ENCODE measurements at places on chromosomes 16 and 17.

GRCh38 chr17:40485851-40486521, 15.4 kb downstream of the TNS4 start:
- DNase-seq, result no peak

GRCh38 chr17:55648086-55648485, 74.6 kb downstream of the TMEM100 start:
- no peak for DNase-seq

DNA sequence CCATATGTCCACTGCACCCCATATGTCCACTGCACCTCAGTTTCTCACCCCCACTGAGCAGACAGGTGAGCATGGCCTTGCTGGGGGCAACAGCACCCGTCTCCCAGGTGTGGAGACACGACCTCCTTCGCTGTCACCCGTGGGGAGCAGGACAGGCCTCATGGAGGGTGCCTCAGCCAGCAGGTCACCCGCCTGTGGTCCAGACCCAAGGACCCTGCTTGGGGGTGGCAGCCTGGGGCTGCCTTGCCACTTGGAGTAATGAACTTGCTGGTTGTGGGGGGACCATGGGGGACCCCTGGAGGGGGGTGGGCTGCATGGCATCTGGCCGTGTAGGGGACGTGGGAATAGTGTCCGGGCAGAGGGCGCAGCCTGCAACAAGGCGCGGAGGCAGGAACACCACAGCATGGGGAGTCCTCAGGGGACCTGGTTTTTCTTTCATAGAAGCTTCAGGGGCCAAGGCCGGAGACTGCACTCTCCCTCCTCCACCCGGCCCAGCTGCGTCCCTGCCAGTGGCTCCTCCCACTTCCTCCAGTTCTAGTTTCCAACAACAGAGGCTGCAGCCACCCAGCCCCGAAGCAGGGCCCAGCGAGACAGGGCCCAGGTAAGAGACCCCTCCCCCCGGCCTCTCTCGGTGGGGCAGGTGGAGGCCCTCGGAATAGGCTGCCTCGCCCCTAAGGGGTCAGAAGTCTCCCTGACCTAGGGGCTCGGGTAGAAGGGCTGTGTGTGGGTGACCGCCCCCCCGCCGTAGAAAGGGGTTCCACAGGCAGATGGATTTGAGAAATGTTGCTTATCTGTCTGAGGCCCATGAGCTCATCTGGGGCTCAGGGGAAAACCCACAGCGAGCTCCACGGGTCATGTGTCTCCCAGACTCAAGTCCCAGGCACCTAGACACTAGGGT, at the start of gene NHLRC4:
Gene NHLRC4 (plus strand): TSS at position 531 of the 898 bp plus-strand sequence. CDS start 1,043 bp downstream, outside the sequence.
- DNase-seq, result peak; percentile 72

GRCh38 chr16:89290472-89290871, 73.0 kb downstream of the ZNF778 start:
- no peak for DNase-seq

DNA sequence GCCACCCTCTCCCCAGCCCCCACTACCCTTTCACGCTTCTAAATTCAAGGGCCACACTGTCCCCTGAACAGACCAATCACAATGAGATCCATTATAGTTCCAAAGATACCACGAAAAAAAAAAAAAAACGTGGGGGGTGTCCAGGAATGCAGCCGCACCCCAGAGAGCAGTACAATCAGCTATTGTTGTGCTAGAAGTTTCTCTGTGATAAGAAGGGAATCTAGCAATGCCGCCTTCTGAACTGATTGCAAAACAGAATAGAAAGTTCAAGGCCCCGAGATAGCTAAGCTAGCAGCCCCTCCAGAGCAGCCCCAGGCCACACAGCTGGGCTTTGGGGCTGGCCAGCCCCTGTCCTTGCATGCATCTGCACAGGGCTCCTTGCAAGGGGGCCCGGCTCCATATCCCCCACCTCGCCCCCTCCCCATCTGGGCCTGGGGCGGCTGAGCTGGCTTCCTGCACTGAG, 86.9 kb upstream of the CBX4 start:
- DNase-seq, result no peak

- DNase-seq, result no peak
Observed at GRCh38 chr17:59631276-59631675, 11.6 kb downstream of the CLTC start.

DNA sequence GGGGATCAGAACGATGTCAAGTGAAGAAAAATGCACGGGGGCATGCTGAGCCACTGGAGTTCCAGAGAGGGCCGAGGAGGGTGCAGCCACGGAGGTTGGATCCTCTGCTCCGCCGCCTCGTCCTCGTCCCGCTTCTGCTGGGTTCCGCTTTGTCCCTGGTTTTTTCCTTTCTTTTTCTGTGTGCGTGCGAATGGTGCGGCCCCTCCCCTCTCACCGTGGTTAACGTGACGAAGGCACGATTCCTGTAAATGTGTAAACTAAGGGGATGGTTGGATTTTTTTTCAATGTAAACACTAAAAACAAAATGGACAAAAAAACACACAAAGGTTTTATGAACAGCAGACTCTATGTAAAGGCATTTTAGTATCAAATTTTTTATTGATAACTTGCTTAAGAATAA, 46.7 kb downstream of the ACTG1 start:
- no peak for DNase-seq

DNA sequence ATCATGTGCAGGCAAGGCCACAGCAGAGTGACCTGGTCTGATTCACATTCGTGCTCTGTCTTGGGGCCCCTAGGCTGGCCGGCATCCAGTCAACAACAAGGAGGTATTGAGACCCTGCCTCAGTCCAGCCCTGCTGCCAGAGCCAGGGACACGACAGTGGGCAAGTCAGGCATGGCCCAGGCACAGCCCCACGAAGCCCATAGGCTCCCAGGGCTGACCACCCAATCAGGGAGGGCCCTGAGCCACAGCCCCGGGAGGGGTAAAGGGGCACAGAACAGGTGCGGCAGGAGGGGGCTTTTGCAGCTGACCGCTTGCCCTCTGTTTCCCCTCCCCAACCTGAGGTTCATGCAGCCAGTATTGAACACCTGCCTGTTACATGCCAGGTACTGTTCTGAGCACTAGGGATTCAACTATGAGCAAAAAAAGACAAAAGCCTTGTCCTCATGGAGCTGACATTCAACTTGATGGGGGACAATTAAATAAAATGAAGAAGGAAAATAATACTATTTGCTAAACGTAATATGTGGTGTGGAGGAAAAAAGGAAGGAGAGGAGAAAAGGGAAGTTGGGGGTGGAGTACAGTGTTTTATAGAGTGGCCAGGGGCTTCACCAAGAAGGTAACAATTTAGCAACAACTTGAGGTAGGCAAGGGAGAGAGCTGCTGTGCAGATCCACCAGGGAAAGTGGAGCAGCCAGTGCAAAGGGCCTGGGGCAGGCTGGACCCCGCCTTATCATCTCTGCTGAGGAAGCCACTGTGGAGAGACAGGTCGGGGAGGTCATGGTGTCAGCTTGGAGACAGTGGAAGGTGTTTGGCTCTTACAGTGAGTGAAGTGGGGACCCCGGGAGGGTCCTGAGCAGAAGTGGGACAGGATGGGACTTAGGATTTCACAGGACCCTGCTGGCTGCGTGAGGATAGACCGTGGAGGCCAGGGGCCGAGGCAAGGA, 6.1 kb downstream of the DRC3 start:
- DNase-seq, result no peak

GRCh38 chr16:11674818-11675560, 6.7 kb downstream of the SNN start:
- no peak for DNase-seq

DNA sequence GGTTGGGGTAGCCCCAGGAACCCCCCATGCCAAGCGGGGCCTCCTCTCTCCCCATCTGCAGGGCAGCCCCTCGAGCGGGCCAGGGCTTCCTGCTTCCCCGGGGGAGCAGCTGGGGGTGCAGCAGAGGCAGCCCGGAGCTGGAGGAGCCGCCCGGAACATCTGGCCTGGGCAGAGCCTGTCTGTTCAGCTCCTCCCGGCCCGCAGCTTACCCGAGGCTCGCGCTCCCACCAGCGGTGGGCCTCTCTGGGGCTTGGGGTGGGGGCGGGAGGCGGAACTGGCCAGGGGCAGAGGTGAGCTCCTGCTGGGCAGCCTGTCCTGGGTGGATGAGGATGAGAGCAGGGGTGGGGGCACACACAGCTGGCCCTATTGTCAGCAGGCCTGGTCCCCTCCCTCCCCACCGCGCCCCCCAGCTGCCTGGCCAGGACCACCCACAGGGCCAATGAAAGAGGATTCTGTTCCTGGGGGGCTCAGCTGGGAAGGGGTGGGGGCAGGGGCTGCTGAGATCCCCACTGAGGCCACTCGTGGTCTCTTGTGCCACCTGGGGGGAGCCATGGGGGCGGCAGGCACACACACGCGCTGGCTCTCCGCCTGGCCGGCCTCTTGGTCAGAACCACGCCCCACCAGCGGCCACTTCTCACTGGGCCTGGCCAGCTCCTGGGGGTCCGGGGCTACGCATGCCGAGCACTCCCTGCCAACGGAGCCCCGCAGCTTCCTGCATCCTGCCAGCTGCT, 34.7 kb downstream of the BAHCC1 start:
- peak; percentile 48 for DNase-seq

DNA sequence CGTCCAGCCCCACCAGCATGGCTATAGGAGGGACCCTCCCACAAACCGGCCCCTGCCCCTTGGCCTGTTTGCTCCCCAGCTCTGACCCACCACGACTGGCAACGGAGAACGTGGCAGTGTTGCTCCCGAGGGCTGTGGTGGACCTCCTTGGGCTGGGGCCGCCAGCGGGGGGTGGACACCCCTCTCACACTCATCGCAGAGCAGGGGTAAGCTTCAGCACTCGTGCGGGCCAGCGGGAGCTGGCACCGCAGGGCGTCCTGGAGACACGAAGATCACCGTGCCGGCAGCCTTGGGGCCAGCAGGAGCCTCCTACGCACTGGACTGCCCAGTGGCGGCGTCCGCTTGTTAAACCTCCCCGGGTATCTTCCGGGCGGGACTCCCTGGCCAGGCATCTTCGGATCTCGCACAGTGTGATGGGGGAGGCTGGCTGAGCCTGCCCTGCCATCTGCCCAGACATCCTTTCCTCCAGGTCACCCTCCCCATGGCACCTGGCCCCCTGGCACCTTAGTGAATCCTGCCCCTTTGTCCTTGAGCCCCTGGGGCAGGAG, 53.5 kb downstream of the ABR start:
- DNase-seq, result no peak

DNA sequence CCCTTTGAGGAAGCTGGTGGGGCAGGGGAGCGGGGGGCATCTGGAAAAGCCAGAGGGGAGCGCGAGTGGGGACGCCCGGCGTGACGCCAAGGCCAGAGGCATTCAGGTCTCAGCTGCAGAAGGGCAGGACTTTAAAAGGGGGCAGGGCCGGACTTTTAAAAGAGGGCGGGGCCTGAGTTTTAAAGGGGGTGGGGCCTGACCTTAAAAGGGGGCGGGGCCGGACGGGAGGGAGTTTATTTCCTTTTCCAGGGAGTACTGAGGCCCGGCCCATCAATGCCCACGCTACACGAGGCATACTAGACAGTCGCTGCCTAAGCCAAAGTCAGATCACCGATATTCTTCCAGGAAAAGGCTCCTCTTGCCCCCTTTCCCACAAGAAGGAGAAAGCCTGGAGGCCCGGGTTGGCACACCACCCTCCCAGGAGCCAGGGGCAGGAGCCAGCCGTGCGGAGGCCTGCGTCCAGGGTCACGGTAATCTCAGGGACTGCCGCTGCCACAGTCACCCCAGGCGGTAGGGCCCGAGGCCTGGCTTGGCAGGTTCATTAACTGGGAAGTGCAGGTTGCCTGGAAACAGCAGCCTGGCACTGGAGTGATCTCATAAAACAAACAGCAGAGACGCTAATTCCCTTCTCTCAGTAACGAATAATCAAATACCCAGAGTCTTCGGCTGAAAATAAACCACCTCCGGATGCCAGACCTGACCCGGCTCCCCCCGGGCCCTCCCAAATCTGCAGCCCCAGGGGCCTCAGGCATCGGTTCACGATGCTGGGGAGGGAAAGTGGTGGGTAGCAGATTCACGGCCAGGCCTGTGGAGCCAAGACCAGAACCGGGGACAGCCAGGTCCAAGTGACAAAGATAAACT, 90.7 kb downstream of the TIMM22 start:
- DNase-seq, result peak; percentile 88

DNA sequence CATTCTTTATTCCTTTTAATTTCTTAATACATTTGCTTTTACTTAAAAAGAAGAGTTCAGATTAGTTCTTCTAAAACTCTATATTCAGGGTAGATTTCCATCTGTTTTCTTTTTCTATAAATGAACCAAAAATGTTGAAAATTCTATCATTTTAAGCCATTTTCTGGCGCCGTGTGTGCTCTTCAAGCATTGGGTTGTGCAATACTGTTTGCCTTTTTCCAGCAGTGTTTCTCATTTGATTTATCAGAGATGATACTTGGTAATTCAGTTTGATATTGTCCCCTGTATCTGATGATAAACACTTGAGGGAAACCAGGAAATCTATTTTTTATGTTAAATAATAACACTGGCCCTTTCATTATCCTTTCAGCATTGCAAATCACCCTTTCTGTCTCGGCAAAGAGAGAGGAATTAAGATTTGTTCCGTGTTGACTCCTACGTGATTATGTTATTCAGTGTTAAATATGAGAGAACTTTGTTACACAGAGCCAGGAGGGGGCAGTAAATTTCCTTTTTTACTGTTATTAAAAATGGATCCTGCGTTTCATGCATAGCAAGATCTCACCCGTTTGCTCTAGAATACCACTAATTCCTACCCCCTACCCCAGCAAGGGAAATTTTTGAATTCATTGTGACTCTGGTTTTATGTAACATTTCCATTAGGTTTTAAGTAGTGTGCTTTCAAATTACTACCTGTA, 606.9 kb upstream of the RBFOX1 start:
- DNase-seq, result no peak

- no peak for DNase-seq
Observed at GRCh38 chr16:68481636-68482035, 33.3 kb upstream of the SMPD3 start.

- DNase-seq, result no peak
Observed at GRCh38 chr16:20136446-20136968, 62.8 kb upstream of the GPR139 start.

- DNase-seq, result peak; percentile 91
Observed at GRCh38 chr17:8220783-8221662, 10.6 kb upstream of the AURKB start.

All from mucosa of descending colon (tissue), 3 donors.